Fibroblast of skin of right biceps (primary cell): ENCODE measurements at places on chromosomes 1 and 21.

DNA sequence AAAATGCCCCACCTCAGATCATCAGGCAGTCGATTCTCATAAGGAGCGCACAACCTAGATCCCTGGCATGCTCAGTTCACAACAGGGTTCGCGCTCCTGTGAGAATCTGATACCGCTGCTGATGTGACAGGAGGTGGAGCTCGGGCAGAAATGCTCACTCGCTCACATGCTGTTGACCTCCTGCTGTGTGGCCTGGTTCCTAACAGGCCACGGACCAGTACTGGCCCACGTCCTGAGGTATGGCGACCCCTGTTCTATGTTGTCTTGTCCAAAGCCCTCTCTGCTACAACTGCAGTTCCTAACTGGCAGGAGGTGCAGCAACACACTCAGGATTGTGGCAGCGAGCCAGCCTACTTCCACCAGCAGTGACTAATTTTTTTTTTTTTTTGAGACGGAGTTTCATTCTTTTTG lies 70.6 kb downstream of the CLSTN1 start:
- peak; percentile 84 for DNase-seq

DNA sequence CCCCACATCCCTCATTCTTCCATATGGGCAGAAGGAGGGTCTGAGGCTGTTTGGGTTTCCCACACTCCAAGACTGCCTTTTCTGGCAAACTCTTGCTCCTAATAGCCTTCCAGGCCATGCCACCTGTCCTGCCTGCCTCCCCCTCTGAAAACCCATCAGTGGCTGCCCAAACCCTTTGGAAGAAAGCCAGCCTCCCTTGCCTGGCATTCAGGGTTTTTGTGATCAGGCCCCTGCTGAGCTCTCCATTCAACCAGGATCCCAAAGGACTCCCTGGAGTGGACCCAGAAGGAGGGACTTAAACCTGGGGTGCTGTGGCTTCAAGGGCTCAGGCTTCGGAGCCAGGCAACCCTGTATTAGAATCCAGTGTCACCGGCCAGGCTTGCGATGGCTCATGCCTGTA lies 4.2 kb upstream of the GUCA2A start:
- DNase-seq: no peak

- peak; percentile 4 for DNase-seq
These were observed 35.1 kb downstream of the PROX1 start for GRCh38 chr1:214022810-214023425.

- no peak for DNase-seq
These were observed 20.0 kb downstream of the ADAMTS5 start for GRCh38 chr21:26946744-26947446.

DNA sequence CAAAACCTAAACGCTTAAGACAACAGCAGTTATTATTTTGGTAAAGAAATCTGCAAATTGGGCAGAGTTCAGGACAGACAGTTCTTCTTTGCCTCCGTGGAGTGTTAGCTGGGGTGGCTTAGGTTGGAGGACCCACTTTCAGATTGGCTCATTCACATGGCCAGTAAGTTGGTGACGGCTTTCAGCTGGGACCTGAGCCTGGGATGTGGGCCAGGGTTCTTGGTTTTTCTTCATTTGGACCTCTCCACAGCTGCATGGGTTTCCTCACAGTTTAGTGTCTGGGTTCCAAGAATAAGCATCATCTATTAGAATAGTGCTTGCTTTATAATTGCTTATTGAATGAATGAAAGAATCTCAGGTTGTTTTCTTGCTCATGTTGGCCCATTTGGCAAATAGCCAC lies 72.2 kb downstream of the ATF6 start:
- DNase-seq: no peak

GRCh38 chr1:77347646-77348045 lies 65.8 kb downstream of the AK5 start:
- DNase-seq: peak; percentile 96

- peak; percentile 96 for DNase-seq
These were observed 33.7 kb downstream of the MRPL39 start for GRCh38 chr21:25573409-25574206.

- DNase-seq: peak; percentile 85
These were observed 35.8 kb downstream of the GREM2 start for GRCh38 chr1:240575981-240576662.

GRCh38 chr1:159015440-159015909 lies 5.8 kb downstream of the IFI16 start:
- DNase-seq: peak; percentile 86

GRCh38 chr1:76690766-76691165 lies 176.5 kb upstream of the ST6GALNAC5 start:
- DNase-seq: peak; percentile 51

DNA sequence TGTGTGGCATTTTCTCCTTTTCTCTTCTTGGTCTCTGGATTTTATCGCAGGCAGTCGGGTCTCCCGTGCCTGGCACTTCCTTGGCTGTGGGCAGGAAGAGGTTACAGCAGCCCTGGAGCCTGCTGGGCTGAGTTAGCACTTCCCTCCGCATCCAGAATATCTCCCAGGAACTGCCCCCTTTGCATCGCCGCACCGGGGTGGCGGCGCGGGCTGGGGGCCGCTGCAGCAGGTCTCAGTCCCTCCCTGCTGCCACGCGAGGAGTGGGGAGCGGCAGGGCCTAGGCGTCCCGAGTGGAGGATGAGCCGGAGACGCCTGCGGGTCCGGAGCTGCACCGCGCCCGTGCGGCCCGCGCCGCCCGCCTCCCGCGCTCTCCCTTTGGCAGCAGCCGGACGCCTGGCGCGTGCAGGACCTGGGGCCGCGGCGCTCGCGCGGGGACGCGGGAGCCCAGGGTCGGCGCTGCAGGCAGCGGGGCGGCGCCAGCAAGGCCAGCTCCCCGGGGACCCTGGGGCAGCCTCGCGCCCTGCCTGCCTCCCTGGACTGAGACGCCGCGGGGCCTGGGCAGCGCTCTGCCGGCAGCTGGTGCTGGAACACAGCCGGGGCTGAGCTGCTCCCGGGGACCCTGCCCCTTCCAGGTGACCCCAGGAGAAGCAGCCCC lies 192.8 kb downstream of the PRDM2 start:
- DNase-seq: no peak

DNA sequence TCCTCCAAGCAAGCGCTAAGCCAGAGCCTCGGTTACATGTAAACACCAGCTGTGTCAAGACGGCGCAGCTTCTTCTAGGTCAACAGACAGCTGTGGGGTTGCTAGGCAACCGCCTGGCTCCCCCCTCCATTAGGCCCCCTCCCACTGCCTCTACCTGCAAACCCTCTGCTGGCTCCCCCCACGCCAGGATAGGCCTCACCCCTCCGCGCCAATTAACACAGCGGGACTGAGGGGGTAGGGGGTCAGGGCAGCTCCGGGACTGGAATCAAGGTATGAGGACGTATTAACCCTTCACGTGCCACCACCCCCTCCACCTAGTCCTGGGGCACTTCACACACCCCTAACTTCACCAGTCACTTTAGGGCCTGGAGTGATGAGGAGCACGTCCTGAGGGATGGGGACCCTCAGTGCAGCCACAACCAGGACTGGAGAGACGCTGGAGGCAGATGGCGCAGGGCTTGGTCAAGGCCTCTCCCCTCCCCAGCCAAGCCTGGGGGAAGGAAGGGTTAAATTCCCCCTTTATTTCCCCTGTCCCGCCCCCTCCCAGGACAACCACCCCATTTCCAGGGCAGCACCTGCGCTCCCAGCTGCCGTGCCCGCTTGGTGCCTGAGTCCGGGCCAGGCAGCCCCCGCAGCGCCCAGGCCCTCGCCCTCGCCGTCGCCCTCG lies 37.4 kb upstream of the WASF2 start:
- DNase-seq: peak; percentile 43

DNA sequence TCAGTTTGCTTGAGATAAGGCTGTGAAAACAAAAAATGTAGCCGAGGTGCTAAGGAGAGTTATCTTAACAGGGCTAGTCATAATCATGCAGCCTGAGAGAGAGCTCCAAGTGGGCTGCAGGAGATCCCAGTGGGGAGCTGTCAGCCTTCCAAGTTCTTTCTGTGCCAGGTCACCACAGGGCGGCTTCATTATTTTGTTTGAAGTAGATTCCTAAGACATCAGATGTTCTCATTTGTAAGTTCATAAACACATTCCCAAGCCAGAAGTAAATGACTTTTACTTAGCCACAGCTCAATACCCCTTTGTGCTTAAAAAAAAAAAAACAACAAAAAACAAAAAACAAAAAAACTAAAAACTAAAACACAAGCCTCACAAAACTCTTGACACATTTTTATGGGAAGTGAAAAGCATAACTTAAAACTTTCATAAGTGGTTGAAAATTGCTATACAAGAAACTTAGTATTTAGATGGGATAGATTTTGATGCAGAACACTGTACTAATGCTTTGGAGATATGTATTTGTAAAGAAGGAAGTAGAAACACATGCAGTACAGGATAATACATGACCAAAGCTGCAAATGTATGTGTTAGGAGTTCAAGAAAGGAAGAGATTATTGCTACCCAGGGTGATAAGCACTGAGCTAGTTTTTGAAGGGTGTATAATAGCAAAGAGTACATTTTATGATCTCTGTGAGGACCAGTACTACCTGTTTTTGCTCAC lies 8.6 kb downstream of the CDC14A start:
- DNase-seq: peak; percentile 48

DNA sequence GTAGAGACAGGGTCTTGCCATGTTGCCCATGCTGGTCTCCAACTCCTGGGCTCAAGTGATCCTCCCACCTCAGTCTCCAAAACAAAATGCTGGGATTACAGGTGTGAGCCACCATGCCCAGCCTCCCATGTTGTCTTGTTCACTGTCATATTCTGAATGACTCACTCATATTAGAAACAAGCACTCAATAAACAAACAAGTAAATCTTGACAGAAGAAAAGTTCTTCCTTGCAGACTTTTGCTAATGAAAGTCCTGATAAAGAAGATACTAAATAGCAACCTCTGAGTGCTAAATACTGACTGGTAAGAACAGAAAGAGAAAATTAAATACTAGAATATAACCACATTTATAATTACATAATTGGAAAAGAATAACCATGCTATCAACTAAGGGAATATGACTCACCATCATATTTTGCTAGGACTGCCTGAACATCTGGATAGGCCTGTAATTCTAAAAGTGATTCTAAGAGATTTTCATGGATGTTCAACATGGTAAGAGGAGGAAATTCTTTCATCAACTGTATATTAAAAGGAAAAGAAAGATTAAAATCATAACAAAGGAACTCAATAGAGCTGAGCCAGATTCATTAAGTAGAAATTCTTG lies 37.3 kb downstream of the ST7L start:
- DNase-seq: no peak
